ENCODE measurements at places on chromosomes 16 and 17. TPM values are rescaled to one million over a fixed set of nuclear protein-coding genes. Genes with fewer than 3 reads are reported as not detected.

- DNase-seq = no peak
Measured at GRCh38 chr16:20704281-20704680, 6.8 kb upstream of the ACSM1 start.

CD300C gene
- not detected for total RNA-seq

- DNase-seq = no peak
Measured at GRCh38 chr16:13021996-13022395, 120.6 kb downstream of the SHISA9 start.

HSD3B7 gene
- total RNA-seq = 2.0 TPM

TP53TG3C gene
- total RNA-seq = not detected

DNA sequence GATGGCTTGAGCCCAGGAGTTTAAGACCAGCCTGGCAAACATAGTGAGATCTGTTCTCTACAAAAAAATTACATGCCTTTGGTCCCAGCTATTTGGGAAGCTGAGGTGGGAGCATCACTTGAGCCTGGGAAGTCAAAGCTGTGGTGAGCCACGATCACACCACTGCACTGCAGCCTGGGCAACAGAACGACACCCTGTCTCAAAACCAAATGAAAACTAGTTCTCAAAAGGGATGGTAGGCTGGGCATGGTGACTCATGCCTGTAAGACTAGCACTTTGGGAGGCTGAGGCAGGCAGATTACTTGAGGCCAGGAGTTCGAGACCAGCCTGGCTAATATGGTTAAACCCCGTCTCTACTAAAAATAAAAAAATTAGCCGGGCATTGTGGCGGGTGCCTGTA, 31.1 kb downstream of the PPM1D start:
- DNase-seq = no peak

GRCh38 chr16:83814659-83814985, 6.8 kb downstream of the HSBP1 start:
- DNase-seq = no peak

CHAD gene
- not detected for total RNA-seq

GRCh38 chr17:5331506-5331905, 49.4 kb downstream of the RABEP1 start:
- DNase-seq = no peak

All from frontal cortex (tissue), 4 donors.